ENCODE measurements at places on chromosomes 5 and 9.

DNA sequence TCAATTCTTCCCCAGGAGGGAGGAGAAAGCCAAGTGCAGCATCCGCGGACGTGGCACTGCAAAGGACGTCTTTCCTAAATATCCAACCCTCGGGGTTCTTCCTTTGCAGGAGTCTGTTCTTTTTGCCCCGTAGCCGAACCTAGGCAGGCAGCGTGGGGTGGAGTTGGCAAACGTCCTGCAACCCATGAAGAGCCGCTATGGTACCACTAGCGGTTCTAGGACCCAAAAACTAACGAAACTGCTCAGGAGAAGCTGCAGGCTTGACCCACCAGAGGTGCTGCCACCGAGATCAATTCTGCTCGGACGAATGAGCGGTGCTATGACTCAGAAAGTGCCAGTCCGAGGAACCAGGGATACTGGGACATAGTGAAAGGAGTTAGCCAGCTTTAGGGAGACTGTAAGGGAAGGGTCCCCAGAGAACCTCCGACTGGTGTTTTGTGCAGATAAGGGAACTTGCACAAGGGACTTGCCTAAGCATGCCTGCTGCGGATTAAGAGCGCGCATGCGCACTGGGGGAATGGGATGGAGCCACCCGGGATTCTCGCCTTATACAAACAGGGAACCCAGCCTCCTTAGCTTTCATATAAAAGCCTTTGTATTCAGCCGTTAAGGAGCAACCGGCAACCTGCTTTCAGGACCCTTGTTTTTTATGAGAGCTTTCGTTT, 32.7 kb downstream of the ANXA2R start:
- peak; percentile 44 for ATAC-seq

GRCh38 chr5:171342362-171343111, 33.5 kb downstream of the TLX3 start:
- ATAC-seq = peak; percentile 54

DNA sequence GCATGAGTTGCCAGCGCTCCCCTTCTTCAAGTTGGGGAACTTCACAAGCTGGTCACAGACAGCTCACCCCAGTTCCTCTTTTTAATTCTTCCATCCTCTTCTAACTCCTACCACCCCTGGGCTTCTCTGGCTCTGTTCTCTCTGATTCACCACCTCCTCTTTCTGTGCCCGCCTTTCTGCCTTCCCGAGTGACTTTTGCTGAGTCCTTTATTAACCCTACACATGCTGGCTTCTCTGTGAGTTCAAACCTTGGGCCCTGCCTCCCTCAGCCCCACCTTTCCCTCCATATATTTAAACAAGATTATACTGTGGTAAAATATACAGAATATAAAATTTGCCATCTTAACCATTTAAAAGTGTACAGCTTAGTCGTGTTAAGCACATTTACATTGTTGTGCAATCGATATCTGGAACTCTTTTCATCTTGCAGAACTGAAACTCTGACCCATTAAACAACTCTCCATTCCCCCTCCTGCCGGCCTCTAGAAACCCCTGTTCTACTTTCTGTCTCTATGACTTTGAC, 32.0 kb downstream of the SLC46A2 start:
- ATAC-seq = no peak

DNA sequence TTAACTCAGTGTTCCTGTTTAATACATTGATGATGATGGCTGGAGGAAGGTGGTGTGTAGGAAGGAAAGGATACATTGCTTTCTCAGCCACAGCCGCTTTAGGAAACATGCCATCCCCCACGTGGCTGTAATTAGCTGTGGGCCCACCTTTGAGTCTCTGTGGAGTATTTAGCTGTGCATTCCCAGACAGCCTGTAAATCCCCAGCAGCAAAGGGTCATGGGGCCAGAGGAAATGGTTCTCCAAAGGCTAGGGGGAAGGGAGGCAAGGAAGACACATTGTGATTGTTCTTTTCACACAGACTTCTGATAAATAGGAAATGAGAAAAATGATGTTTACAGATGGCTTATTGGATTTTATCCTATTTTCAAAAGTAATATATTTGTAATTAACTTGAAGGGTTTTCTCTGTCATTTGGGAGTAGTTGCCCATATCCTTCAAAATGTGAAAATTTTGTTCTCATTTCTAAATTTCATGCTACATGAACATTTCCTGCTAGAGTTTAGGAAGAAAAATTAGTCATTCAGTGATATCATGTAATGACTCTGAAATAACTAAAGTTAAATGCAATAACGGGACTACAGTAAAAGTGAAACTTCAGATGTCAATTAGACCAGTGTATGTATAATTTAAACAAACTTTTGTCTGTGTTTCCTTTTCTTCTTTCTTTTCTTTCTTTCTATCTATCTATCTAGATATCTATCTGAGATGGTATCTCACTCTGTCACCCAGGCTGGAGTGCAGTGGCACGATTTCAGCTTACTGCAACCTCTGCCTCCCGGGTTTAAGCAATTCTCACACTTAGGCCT, 24.3 kb upstream of the F2R start:
- ATAC-seq = peak; percentile 93

DNA sequence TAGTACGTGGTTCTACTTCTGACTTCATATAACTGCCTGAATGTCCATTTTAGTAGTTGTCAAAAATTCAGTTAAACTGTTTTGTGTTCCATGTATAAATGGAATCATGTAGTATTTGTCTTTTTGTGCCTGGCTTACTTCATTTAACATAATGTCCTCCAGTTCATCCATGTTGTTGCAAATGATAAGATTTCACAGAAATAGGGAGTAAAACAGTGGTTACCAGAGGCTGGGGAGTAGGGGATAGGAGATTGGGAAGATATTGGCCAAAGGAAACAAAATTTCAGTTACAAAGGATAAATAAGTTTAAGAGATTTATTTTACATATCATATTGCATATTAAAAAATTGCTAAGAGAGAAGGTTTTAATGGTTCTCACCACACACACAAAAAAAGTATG, 425.0 kb upstream of the MEF2C start:
- ATAC-seq = no peak

- no peak for ATAC-seq
These were observed 90.8 kb downstream of the VAV2 start for GRCh38 chr9:133901184-133901835.

DNA sequence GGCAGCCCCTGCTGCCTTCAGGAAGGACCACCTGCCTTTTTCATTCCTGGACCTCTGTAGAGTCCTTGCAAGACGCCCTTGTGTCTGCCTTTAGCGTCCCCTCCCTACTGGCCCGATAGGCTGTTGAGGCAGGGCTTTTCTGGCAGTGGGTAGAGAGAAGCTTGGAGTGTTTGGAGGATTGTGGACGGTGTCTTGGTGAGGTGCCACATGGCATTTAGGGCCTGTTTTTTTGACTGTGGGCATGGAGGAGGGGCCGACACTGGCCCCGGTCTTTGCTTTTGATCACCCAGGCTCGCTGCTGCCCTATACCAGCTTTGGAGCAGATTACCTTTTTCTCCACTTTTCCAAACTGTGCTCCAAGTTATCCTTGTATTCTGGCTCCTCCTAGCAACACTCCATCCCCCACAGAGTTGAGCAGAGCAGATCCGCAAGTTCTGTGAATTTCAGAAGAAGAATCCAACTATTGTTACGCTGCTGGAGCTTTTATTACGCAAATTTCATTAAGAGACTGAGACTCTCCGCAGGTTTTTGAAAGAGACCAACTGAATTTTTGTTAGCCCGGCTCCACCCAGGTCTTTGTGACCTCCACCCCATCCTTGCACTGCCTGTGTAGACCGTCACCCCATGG, 34.8 kb upstream of the PRDM12 start:
- no peak for ATAC-seq

GRCh38 chr5:180235846-180236245, 26.8 kb upstream of the RASGEF1C start:
- ATAC-seq = no peak

DNA sequence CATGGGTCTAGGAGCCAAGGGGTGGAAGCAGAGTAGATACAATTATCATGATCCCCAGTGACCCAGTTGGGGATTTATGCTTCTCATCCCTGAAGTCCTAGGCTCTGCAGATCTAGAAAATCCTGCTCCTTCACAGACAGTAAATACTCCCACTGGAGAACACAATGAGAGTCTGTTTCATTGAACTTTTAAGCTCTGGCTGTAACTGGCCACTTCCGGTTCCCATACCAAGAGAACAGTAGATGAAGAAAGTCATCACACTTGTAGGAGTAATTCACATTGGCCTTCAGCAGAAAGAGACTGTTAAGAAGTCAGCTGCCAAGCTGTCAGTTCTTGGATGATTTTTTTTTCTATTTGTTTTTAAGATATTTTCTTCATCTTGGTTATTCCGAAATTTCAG, 597.1 kb downstream of the ACTL7B start:
- ATAC-seq = no peak

DNA sequence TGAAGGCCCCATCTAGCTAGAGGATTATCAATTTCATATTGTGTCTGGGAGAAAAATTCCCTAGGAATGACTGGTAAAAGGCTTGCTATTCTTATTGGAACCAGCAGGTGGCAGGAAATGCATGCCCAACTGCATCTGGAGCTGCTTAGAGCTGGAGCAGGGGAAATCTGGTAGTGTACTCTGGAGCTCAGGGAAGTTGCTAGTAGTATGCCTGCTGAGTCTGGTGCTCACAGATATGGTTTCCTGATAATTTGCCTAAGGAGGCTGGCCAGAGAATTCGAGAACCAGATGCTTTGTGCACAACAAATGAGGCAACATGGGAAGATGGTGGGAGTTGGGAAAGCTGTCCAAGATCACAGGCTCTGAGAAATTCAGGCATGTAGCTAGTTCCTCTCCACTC, 53.7 kb downstream of the G3BP1 start:
- peak; percentile 34 for ATAC-seq

DNA sequence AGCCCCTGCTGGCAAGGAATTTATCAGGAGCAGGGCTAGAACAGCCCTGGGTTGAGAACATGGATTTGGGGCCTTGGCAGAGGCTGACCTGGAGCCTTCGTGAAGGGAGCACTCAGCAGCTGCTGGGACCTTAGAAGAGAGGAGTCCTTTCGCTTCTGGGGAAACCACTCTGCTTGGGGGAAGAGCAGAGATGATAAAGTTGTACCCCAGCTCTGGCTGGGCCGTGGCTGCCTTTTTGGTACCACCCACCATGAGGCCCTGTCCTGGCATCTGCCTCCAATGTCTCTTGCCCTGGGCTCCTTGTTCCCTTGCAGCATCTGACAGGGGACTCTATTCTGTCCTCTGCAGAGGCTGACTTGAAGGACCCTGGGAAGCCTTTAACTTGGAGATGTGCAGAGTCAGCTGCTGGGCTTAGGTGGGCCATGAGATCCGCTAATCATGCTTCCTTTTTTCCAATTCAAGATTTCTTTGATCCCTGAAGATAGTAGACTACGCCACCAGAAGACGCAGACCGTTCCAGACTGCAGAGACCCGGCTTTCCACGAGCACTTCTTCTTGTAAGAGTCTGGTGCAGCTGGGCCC, 20.2 kb downstream of the RGS3 start:
- ATAC-seq = no peak

GRCh38 chr9:5301544-5301943, 3.0 kb downstream of the RLN2 start:
- no peak for ATAC-seq

DNA sequence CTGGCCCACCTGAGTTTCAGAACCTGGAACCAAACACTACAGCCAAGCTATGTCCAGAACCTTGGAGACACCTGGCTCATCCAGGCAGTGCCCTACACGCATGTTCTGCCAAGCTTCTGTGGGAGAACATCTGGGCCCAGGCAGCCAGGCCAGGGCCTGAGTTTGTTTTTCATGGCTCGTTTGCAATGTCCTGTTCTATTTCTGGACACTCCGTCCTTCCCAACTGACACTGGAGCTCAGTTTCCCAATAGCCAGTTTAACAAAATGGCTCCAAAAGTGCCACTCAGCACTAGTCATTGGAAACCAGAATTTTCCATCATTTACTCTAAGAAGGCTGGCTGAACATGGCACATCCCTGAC, 38.6 kb downstream of the SH3RF2 start:
- ATAC-seq = no peak

GRCh38 chr5:96885518-96886338, 9.4 kb downstream of the ERAP2 start:
- ATAC-seq = peak; percentile 91

GRCh38 chr5:13354611-13355010, 589.9 kb downstream of the DNAH5 start:
- ATAC-seq = no peak

DNA sequence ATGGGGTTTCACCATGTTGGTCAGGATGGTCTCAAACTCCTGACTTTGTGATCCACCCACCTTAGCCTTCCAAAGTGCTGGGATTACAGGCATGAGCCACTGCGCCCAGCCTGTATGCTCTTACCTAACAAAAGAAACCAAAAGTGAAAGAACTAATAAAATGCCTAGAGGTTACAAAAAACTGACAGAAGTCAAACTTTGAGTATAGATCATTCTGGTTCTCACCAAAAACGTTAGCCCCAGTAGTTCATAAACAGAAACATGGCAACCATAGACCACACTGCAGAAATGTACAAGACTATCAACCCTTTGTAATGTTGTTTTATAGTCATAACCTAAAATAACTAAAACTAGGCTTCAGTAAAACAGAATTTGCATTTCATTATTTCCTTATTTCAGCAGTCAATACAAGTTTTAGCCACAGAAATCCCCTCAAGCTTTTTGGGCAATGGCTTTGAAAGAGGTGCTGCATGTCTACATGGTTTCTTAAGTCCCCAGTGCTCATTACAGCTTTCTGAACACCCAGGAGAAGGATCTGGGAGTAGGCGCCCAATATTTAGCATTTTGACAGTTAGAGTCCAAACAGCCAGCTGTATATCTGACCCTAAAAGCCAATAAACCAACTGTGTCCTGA, 72.5 kb downstream of the EPB41L4A start:
- no peak for ATAC-seq

DNA sequence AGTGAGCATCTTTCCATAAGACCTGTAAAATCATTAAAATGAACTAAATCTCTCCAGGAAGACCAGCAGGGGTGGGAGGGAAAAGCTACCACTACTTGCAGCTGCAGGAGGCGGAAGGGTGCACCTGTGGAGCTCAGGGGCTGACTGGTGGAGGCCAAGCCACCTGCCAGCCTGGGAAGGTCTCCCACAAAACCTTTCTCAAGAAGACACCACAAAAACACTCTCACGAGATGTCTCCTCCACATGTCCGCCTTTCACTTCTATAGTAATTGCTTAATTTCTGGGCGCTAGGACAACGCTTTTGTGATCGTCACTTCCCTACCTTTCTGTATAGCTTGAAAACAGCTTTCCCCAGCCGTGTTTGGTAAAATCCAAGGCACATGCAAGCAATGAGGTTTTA, 114.4 kb downstream of the ROR2 start:
- no peak for ATAC-seq

- ATAC-seq = no peak
These were observed 1217.3 kb downstream of the MAT2B start for GRCh38 chr5:164722702-164723101.

- no peak for ATAC-seq
These were observed 31.6 kb downstream of the LMNB1 start for GRCh38 chr5:126808521-126808988.

GRCh38 chr5:147369742-147370374, 135.0 kb downstream of the STK32A start:
- no peak for ATAC-seq

GRCh38 chr9:34252016-34252415, 73.2 kb downstream of the UBAP1 start:
- ATAC-seq = no peak

DNA sequence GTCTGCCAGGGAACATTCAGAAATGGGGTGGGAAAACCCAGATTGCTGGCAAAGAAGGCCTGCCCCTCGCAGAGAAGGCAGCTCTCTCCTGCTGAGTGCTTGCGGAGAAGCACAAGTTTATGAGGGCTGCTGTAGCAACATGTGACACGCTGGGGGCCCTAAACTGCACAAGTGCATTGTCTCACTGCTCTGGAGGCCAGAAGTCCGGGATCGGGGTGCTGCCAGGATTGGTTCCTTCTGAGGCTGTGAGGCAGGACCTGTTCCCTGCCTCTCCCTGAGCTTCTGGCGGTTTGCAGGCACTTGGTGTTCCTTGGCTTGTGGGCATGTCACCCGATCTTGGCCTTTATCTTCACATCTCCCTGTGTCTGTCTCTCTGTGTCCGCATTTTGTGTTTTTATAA, 75.6 kb upstream of the NEURL1B start:
- no peak for ATAC-seq

Measured in activated T-helper 17 cell treated with anti-CD3 and anti-CD28 coated beads, Interleukin-2, amount 50 U/mL, for 72 hours (primary cell).